Left ventricle myocardium inferior (tissue), 1 donor: ENCODE measurements at places on chromosomes 4 and X.
A peak's percentile ranks its signal among the peaks of the same experiment; 100 is the strongest.

GRCh38 chrX:42973321-42973720, 195.4 kb upstream of the PPP1R2C start:
- no peaks in the 10 kb centered on the region for H3K36me3 ChIP-seq
- H3K27me3 ChIP-seq, result no peaks in the 10 kb centered on the region
- no peak overlapping the region for H3K4me3 ChIP-seq
- H3K27ac ChIP-seq, result no peak overlapping the region

DNA sequence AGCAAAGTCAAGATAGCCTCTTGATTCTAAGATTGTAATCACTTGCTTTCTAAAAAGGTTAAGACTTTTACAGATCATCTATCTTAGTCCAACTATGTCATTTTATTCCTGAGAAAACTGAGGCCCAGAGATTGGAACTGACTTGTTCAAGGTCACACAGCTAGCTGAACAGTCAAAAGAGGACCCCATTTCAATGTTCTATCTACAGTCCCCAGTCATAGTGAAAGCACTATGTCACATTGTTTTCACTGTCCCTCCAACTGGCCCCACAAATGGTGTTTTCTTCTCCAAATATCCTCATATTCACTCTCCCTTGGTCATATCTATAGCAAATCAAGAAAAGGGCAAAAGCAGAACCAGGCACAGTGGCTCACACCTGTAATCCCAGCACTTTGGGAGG, 145.2 kb downstream of the OPHN1 start:
- no peak overlapping the region for H3K4me3 ChIP-seq
- no peaks in the 10 kb centered on the region for H3K27me3 ChIP-seq
- H3K4me1 ChIP-seq, result peaks cover 3% of the 10 kb centered on the region
- no peak for DNase-seq
- H3K27ac ChIP-seq, result no peak overlapping the region

GRCh38 chrX:38192007-38192810, 28.5 kb downstream of the SRPX start:
- peaks cover 11% of the 10 kb centered on the region for H3K4me1 ChIP-seq
- H3K36me3 ChIP-seq, result no peaks in the 10 kb centered on the region
- no peak overlapping the region for H3K27ac ChIP-seq

- no peak overlapping the region for H3K27ac ChIP-seq
- no peak for DNase-seq
- H3K27me3 ChIP-seq, result no peaks in the 10 kb centered on the region
- H3K36me3 ChIP-seq, result no peaks in the 10 kb centered on the region
These were observed 100.7 kb upstream of the AMOT start for GRCh38 chrX:112941209-112941837.

DNA sequence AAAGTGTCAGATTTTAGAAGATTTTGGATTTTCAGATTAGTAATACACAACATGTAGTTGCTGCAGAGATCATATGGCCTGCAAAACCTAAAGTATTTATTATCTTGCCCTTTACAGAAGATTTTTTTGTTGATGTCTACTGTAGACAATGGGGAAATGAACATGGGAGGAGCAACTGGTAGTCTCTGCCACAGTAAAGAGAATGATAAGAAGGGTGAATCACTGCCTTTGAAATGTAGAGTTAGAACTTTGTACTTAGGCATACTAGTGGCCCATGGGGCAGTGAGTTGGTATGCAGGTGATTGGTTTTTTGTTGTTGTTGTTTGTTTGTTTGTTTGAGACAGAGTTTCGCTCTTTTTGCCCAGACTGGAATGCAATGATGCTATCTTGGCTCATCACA, 50.1 kb downstream of the GAB1 start:
- no peak overlapping the region for H3K4me3 ChIP-seq
- DNase-seq, result no peak
- H3K4me1 ChIP-seq, result peaks cover 97% of the 10 kb centered on the region

DNA sequence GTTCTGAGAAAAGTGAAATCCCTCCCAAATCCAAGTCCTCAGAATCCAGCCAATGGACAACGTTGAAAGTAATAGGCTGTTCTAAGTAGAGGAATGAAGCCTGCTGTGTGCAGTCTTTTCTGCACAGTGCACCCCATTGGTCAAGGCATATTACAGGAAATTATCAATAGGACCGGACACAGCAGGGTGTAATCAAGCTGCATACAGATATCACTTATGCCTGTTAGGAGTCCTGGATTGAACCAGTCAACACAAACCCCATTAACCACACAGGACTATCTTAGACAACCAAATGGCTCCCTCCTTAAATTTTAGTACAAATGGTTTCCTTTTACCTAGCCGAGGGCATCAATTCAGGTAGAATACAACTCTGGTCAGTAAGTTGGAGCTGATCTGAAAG, 34.2 kb upstream of the MAGEA8 start:
- no peak overlapping the region for H3K4me3 ChIP-seq
- H3K4me1 ChIP-seq, result no peaks in the 10 kb centered on the region
- no peak overlapping the region for H3K27ac ChIP-seq
- H3K36me3 ChIP-seq, result no peaks in the 10 kb centered on the region

DNA sequence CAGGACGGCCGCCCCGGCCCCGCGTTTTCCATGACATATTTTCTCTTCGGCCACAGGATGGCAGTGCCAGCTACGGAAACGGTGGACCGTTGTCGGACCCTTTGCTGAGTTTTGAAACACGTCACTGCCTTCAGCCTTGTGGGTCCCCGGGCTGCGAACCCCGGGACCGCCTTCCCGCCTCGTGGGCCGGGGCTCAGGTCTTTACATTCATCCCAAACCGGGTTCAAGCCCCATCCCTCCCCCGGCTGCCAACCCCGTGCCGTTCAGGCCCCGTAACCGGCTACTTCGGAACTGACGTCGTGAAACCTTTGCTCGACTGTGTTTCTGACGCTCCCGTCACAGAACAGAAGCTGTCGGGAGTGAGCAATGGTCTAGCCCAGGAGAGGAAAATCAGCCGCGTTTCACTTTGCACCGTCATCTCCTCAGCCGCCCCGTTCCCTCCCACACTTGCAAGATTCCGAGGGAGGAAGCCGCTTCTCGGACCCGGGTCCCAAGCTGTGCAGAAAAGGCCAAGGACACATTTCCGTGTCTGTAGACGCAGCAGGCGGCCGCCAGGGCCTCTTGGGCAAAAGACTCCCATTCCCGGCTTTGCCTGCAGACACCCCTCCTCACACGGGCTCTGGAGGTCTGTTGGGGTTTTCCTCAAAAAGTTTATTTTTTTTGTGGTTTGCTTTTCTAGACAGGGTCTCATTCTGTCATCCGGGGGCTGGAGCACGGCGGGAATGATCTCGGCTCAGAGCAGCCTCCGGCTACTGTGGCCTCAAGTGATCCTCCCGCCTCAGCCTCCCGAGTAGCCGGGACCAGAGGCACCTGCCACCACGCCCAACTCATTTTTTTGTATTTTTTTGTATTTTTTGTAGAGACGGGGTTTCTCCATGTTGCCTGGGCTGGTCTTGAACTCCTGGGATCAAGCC, 41.4 kb upstream of the PPP2R3B start:
- H3K4me3 ChIP-seq, result peak overlapping the region; percentile 46
- H3K4me1 ChIP-seq, result peaks cover 6% of the 10 kb centered on the region
- peaks cover 59% of the 10 kb centered on the region for H3K27me3 ChIP-seq
- no peak overlapping the region for H3K27ac ChIP-seq
- no peak for DNase-seq

DNA sequence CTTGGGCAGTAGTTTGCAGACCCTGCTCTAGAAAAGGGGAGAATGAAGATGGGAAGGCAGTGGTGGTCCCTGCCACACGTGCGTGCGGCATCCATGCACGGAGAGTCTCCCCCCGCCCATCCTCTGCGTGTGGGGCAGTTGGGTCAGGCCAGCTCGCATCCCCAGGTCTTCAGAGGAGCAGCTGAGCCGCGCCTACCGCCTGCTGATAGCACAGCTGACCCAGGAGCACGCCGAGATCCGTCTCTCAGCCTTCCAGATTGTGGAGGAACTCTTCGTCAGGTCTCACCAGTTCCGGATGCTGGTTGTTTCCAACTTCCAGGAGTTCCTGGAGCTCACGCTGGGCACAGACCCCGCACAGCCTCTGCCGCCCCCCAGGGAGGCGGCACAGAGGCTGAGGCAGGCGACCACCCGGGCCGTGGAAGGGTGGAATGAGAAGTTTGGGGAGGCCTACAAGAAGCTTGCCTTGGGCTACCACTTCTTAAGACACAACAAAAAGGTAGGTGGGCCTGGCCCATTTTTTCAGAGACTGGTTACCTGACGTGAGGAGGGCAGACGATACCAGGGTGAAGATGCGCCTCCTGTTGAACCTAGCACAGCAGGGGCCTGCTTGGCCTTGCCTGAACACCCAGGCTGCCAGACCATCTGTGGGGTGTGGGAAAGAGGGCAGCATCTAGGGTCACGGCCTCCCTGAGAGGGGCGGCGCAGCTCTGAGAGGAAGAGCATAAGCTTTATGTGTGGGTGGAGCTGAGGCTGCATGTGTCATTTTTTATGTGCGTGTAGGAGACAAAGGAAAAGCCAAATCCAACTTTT, 2.6 kb downstream of the UVSSA start:
- H3K36me3 ChIP-seq, result peaks cover 24% of the 10 kb centered on the region
- DNase-seq, result no peak
- H3K4me3 ChIP-seq, result no peak overlapping the region
- peaks cover 50% of the 10 kb centered on the region for H3K4me1 ChIP-seq
- H3K27ac ChIP-seq, result no peak overlapping the region
- no peaks in the 10 kb centered on the region for H3K27me3 ChIP-seq

DNA sequence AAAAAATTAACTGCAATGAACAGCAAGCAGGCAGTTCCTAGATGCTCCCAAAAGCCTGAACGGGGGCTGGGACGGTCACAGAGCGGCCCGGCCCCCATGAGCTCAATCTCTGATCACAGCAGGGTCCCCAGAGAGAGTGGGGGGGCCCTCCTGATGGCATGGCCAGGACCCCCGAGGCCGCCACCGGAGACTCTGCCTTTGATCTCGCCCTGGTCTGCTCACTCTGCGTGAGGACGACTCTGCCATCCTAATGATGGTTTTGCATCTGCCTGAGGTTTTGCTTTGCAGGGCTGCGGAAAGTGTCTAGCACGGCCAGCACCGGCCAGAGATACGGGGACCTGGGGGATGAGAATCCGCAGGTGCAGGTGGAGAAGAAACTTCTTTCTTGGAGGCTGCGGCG, 103.8 kb downstream of the SHOX start:
- no peak overlapping the region for H3K27ac ChIP-seq
- no peaks in the 10 kb centered on the region for H3K36me3 ChIP-seq
- H3K4me3 ChIP-seq, result no peak overlapping the region

DNA sequence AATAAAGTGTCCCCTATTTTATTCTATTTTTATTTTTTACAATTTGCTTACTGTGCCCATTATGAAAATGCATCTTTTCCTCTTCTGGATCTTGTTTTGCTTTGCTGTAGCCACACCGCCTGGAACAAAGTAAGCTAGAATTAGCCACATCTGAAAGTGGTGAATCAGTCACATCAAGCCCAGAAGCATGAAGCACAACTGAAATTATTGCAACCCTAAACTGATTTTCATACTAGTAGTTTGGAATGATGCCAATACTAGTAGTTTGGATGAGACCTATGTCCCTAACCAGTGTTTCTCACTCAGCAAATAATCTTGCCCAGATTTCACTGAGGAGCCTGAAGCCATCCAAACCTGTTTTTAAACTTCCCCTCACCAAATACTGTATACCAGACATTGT, 303.0 kb downstream of the EPHA5 start:
- DNase-seq, result no peak
- H3K4me3 ChIP-seq, result no peak overlapping the region
- H3K4me1 ChIP-seq, result no peaks in the 10 kb centered on the region
- no peak overlapping the region for H3K27ac ChIP-seq

DNA sequence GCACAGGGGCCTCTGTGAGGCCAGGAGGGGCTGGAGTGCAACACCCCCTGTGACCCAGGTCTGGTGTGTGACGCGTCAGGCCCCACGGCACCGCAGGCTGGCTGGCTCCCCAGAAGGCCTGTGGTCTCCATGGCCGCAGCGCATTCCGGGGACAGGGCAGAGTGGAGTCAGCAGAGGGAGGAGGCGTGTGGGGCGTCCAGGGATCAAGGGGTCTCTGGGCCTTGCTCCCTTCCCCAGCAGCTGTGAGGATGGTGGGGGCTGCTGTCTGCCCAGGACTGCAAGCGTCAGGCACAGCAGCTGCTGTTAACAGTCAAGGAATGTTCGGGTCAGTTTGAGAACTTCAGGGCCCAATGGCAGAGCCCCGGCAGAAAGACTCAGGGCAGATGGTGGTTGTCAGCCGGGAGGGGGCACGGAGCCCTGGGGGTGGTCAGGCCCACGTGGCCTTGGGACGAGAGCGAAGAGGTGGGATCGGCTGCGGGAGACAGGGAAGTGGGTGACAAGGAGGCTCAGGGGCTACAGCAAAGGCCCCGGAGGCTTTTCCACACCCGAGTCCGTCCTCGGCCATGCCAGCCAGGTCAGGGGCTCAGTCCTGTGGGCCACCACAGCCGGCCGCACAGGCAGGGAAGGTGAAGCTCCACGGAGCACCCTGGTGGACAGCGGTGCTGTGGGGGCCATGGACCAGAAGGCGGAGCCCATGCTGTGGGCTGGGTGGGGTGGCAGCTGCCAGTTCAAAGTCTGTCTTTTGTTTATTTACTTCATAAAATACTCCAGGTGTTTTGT, 18.3 kb downstream of the PCGF3 start:
- H3K27me3 ChIP-seq, result no peaks in the 10 kb centered on the region
- no peak overlapping the region for H3K27ac ChIP-seq
- H3K4me1 ChIP-seq, result peaks cover 43% of the 10 kb centered on the region
- peaks cover 2% of the 10 kb centered on the region for H3K36me3 ChIP-seq

DNA sequence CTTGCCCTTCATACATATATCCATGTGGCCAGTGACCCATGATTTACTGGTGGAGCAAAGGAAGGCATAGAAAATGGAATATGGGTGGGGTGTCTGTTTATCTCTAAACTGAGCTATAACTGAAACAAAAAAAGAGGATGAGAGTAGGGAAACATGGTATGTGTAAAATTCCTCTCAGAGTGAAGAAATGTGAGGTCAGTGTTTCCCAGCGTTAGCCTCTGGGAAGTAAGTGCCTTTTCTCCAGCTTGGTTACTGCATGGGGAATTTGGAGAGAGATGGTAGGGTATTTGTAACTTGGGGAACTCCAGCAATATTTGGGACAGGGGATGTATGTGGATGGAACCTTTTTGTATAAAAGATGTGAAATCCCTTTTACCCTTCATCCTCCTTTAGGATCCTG, 89.4 kb downstream of the AFF1 start:
- no peaks in the 10 kb centered on the region for H3K36me3 ChIP-seq
- H3K27ac ChIP-seq, result peak overlapping the region; percentile 92
- no peak overlapping the region for H3K4me3 ChIP-seq
- no peak for DNase-seq
- H3K4me1 ChIP-seq, result peaks cover 97% of the 10 kb centered on the region

GRCh38 chr4:8105306-8106100, 53.1 kb downstream of the ABLIM2 start:
- no peak overlapping the region for H3K4me3 ChIP-seq
- peaks cover 7% of the 10 kb centered on the region for H3K27me3 ChIP-seq
- no peak overlapping the region for H3K27ac ChIP-seq
- H3K4me1 ChIP-seq, result peaks cover 12% of the 10 kb centered on the region
- no peak for DNase-seq
- no peaks in the 10 kb centered on the region for H3K36me3 ChIP-seq

DNA sequence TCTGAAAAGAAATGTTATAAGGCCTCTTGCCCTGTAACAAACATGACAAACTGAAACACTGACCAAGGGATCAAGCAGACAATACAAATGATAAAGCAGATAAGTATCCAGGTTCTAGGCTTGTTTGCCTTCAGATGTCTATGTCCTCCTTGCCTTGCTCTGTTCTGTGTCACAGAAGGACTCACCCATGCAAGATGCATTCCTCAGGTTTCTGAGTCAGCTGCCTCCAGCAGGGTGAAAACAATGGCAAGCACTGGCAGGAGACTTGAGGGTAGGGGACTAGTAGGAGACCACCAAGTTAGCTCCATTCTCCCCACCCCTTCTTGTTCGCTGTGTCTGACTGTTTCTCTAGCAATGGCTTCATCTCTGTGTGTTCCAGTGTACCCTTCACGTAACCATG, 76.6 kb upstream of the CXXC4 start:
- no peak overlapping the region for H3K27ac ChIP-seq
- H3K4me1 ChIP-seq, result no peaks in the 10 kb centered on the region
- no peak for DNase-seq
- H3K4me3 ChIP-seq, result no peak overlapping the region
